ENCODE measurements at places on chromosomes 2 and 18. TPM values are rescaled to one million over a fixed set of nuclear protein-coding genes. Genes with fewer than 3 reads are reported as not detected.

EPB41L3 gene
- 0.44 TPM for total RNA-seq

SCN7A gene
- not detected for total RNA-seq

SULT1C4 gene
- not detected for total RNA-seq

ATF2 gene
- total RNA-seq: 18.9 TPM

LINC00305 gene
- not detected for total RNA-seq

HOXD12 gene
- total RNA-seq: not detected

All from A549 treated with RU486 at 1 μM for 4 hours (cell line).